Brain microvascular endothelial cell (primary cell): ENCODE measurements at places on chromosomes 7 and 10.

DNA sequence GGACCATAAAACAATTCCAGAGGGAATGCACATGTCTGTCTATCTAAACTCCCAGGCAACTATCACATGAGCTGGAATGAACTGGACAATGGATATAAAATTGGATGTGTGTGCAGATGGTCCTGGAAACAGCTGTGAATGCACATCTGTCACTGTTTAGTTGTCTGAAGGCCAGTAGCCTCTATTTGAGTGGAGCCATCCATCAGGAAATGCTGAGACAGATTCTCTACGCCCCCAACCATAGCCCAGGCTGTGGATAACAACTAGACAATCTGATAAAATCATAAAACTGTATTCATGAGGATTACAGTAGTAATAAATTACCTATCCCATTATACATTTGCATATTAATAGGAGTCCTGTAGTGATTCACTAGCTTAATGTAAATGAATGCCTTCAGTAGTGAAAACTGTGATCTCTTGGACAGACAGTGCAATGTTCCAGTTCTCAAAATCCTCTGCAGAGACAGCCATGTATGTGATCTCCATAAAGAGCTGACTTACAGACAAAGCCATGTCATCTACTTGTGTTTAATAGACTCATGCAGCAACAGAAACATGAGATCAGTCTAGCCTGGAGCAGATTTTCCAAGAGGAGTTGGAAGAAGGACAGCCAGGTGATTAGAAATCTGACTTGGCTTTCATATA lies 907.6 kb downstream of the KCNMA1 start:
- no peak for DNase-seq

DNA sequence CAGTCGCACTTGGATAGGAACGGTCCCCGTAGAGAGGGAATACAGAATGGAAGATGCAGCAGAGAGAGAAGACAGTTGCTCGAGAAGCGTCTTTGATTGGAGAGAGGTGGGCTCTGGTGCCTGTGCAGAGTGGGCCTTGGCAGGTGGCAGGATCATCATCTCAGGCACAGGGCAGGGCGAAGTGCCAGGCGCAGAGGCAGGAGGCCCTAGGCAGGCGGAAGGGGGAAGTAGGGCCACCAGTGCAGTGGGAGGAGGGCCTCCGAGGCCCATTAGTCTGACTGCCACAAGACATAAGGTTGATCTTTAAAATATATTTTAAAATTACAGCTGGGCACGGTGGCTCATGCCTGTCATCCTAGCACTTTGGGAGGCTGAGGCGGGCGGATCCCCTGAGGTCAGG lies 10.1 kb downstream of the CARD11 start:
- no peak for DNase-seq

DNA sequence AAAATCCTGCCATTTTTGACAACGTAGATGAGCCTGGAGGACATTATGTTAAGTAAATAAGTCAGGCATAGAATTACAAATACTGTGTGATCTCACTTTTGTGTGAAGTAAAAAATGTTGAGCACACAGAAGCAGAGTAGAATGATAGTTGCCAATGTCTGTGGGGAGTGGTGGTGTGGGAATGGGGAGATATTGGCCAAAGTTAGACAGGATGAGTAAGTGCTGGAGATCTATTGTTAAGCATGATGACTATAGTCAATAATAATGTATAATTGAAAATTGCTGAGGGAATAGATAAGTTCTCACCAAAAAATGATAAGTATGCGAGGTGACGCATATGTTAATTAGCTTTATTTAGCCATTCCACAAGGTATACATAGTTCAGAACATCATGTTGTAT lies 92.0 kb downstream of the GPR85 start:
- DNase-seq = peak; percentile 77

DNA sequence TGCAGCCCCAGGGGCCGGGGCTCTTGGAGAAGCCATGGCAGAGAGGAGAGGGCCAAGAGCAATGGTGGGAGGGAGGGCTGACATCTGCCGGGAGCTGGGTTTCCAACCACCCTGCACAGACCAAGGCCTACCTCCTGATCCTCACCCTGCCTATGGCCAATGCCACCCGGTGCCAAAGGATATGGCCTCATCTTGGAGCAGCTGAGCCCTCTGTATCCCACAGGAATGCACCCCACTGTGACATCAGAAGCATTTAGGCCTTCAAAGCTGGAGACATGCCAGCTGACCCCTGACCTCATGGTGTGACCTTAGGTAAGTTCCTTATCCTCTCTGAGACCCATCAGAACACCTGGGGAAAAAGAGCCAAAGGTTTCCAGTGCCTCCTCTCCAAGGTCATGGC lies 113.6 kb upstream of the ZMIZ1 start:
- no peak for DNase-seq

DNA sequence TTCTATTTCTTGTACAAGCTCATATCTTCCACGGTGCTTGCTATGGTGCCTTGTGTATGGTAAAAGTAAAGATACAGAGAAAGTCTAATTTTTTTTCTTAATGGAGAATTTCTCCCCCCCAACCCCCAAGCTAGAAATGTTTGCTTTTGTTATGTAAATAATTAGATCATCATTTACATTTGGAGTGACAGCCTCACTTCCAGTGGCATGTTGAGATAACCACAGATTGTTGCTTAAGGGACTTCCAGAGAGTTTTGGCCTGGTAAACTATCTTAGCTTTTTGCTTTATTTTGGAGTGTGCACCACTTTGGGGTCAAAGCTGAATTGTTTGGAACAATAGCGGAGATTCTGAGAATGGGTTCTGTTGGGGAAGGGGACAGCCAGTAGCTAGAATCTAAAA lies 129.7 kb downstream of the ZNF365 start:
- DNase-seq = no peak

DNA sequence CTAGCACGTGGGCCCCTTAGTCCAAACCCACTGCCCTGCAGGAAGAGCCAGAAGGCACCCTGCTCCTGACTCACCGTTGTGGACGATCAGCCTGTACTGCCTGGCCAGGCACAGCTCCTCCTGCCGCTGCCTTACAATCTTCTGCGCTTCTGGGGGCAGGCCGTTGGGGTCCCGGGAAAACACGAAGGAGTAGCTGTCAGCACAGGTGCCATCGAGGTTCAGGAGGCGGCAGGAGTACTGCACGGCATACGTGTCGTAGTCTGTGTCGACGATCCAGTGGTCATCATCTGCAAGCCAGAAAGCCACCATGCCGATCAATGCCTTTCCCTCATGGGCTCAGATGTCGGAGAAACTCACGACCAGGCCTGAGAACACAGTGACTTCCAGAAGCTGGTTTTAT lies 7.3 kb downstream of the RBP4 start:
- no peak for DNase-seq

- DNase-seq = peak; percentile 38
Measured at GRCh38 chr7:96973986-96974385, 31.4 kb upstream of the DLX6 start.

GRCh38 chr10:121332829-121333765 lies 265.1 kb downstream of the FGFR2 start:
- DNase-seq = no peak

DNA sequence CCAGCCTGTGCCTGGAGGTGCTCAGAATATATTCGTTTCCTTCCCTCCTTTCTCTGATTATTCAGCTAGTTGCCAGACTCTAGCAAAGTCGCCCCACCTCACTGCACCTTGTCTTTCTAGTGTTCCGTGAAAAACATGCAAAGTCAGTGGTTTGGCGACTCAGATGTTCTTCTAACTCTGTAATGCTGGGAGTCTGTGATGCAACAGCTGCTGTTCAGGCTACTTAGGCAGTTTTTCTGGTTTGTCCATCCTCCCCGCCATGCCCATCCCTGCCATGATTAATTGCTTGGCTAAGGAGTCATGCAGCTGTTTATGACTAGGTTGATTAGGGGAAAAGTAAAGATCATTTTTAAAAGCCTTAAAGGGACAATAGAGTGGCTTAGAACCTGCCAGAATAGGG lies 99.4 kb downstream of the MTPN start:
- peak; percentile 46 for DNase-seq

- peak; percentile 70 for DNase-seq
Measured at GRCh38 chr7:128883622-128884448, 21.2 kb downstream of the ATP6V1F start.

- DNase-seq = no peak
Measured at GRCh38 chr10:3820255-3820654, 35.2 kb upstream of the KLF6 start.

GRCh38 chr10:55374060-55374459 lies 573.0 kb upstream of the PCDH15 start:
- peak; percentile 6 for DNase-seq

DNA sequence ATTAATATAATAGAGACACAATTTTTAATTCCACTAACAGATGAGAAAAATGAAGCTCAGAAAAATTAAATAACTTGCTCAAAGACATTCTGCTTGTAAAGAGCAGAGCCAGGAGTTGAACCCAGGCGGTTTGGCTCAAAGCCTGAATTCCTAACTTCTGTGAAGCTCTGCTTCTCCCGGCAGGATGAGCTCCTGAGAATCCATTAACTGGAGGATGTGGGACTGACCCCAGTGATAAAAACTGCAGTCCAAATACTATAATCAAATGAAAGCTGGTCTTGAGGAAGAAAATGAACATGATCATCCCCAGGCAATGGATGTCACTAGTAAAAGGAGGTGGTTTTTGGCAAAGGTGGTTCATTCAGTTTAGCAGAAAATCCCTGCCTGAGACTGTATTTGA lies 898.2 kb downstream of the CCSER2 start:
- DNase-seq = no peak

- DNase-seq = no peak
Measured at GRCh38 chr7:37480041-37481031, 31.7 kb upstream of the ELMO1 start.

GRCh38 chr10:112025228-112025627 lies 158.3 kb downstream of the GPAM start:
- no peak for DNase-seq

GRCh38 chr10:100364175-100364574 lies 17.1 kb downstream of the SCD start:
- no peak for DNase-seq

- DNase-seq = peak; percentile 87
Measured at GRCh38 chr7:157386979-157387800, 50.4 kb downstream of the DNAJB6 start.

GRCh38 chr7:123751821-123752220 lies 3.0 kb upstream of the WASL start:
- DNase-seq = no peak

DNA sequence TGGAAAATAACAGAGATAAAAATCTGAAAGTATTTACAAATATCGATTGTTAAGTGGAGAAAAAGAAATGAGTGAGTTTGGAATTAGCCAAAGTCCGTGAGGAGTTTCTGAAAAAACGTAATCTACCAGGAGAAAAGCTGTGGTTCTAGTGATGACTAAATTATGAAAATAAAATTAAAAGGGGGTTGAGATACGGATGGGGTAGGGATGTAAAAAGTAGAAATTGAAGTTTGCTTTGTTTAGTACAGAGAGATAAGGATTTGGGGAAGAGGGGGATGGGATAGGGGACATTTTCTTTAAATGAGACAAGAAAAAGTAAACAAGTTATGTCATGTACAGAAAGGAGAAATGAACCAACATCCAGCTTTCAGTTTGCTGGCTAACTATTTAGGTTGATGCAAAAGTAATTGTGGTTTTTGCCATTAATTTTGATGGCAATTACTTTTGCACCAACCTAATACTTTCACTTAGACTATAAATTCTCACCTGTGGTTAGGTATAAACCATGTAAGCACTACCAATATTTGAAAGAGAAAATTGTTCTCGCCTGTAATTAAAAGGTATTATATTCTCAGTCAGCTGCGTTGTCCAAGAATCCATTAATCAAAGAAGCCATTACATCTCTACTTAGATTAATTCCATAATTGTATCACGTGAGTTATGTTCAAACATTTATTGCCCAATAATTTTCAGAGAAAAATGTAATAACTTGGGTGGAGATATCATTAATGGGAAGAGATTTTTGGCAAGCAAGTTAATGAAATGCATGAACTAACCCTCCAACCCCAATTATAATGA lies 143.0 kb upstream of the NRP1 start:
- no peak for DNase-seq

DNA sequence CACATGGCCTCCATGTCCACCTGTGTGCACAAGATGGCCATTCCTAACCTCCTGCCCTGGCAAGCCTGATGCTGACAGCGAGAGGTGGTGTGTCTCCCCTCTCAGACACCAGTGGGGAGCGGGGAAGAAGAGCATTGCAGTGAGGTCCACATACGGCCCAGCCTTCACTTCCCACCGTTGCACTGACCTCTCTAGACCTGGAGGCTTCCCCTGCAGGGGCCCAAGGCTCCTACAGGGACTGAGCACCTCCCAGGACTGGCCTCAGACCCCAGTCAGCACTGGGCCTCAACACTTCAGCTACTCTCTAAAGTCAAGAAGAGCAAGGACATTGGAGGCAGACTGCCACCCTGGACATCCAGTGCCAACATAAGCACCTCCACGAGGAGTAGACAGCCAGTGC lies 15.9 kb downstream of the STK32C start:
- DNase-seq = no peak

DNA sequence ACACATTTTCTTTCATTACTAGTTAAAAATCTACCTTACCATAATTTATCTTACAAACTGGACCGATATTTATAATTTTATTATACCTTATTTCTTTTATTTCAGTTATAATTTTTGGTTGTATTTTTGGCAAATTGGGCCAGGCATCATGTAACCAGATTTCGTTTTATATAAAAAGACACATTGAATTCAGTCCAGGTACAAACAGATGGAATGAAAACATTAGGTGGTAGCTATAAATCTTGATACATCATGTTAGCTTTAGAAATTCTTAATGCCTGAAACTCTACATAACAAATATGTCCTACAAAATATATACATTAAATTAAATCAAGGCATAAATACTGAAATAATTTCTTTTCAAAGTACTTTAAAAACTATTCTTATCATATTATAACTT lies 73.1 kb downstream of the SLC13A1 start:
- no peak for DNase-seq

DNA sequence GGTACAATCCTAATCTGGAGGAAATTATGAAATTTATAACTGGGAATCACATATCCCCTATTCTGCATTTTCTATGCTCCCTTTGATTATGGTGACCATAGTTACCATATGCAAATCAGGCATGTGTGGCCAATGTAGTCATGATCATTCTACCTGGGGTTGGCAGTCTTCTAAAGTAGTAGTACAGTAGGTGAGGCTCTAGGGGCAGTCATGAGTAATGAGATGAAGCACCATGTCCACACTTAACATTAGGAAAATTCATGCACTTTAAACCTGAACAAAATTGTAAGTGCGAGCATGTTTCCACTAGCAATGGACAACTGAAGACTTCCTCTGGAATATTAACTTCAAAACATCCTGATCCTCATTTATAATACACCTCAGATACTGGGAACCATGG lies 545.9 kb downstream of the SUGCT start:
- no peak for DNase-seq

DNA sequence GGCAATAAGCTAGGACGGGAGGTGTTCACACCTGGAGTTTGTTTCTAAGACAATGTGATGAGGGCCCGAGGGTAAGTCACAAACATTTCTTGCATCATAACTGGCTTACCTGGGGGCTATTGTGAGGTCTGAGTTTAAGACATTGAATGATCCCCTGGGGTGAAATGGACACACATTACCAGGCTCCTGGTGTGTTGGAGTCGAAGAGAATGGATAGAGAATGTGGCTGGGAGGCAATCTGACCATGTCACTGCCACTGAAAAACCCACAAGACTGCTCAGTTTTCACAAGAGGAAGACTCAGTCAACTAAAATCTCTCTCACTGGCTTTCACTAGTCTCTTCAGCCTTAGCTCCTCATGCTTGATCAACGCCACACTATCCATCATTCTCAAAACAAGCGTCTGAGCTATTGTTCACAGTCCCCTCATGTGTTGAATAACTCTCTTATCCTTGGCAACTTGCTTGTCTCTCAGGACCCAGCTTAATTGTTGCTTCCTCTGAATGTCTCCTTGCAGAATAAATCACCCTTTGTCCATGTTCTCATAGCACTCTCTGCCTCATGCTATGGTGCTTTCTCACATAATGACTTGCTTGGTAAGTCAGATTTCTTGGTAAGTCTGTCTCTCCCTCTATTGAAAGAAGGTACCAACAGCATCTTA lies at the start of gene C10orf120:
C10orf120 (minus strand) TSS at position 51 of the 660 bp plus-strand sequence. CDS start 56 bp downstream, outside the sequence.
- DNase-seq = no peak
